ENCODE measurements at places on chromosomes 6 and 20.

GRCh38 chr6:53321701-53322100, 27.0 kb downstream of the ELOVL5 start:
- H3K4me3 ChIP-seq = no peak overlapping the region
- no peak for DNase-seq
- H3K4me1 ChIP-seq = no peaks in the 10 kb centered on the region
- peak overlapping the region; percentile 34 for H3K27ac ChIP-seq
- no peaks in the 10 kb centered on the region for H3K27me3 ChIP-seq
- no peaks in the 10 kb centered on the region for H3K36me3 ChIP-seq

- H3K4me1 ChIP-seq = no peaks in the 10 kb centered on the region
- H3K36me3 ChIP-seq = no peaks in the 10 kb centered on the region
- no peaks in the 10 kb centered on the region for H3K27me3 ChIP-seq
- no peak for DNase-seq
These were observed 184.4 kb downstream of the PRL start for GRCh38 chr6:22112461-22112860.

DNA sequence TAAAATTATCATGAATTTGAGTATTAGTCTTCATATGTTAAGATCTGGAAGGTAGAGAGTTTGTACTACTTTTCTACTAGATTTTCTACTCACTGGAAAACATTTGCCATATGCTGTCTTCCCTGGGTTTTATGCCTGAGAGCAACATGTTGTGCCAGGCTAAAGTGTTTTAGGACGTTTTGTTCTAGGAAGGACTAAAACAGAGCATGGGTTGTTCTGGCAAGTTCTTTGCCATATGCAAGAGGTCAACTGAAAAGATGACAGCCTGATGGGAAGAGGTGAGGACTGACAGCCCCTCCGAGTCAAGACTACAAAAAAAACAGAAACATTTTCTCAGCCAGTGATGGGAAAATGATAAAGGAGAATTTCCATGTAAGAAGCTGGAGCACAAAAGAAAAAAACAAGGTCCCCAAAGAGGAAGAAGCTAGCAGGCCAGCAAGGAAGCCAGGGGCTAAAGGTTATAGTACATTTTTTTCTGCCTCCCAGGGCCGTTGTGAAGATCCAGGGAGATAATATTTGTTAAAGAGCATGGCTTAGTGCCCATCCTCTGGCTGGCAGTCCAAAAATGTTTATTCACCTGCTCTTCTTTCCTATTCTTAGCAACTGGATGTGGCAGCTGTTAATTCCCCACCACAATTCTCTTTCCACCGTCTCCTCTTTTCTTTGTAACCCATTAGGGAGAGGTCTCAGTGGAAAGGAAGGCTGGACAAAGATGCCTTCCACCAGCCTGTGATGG, 7.8 kb downstream of the SCGN start:
- H3K27ac ChIP-seq = no peak overlapping the region
- H3K27me3 ChIP-seq = no peaks in the 10 kb centered on the region
- H3K36me3 ChIP-seq = no peaks in the 10 kb centered on the region

DNA sequence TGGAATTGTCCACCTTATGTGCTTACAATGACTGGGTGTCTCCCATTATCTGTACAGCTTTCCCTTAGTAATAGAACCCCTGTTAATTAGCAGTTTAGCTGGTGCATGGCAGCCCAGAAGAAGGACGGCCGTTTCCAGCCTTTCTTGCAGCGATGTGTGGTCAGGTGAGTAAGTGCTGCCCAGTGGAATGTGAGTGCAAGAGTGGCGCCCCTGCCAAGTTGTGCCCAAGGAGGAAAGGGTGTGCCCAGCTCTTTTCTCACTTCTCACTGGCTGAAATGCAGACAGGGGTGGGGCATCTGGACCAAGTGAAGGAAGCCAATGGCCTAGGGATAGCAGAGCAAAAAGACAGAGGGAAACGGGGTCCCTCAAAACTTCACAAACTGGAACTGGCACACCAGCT, 296.8 kb downstream of the PREX1 start:
- H3K4me1 ChIP-seq = no peaks in the 10 kb centered on the region
- H3K36me3 ChIP-seq = no peaks in the 10 kb centered on the region
- DNase-seq = no peak
- H3K27me3 ChIP-seq = no peaks in the 10 kb centered on the region

DNA sequence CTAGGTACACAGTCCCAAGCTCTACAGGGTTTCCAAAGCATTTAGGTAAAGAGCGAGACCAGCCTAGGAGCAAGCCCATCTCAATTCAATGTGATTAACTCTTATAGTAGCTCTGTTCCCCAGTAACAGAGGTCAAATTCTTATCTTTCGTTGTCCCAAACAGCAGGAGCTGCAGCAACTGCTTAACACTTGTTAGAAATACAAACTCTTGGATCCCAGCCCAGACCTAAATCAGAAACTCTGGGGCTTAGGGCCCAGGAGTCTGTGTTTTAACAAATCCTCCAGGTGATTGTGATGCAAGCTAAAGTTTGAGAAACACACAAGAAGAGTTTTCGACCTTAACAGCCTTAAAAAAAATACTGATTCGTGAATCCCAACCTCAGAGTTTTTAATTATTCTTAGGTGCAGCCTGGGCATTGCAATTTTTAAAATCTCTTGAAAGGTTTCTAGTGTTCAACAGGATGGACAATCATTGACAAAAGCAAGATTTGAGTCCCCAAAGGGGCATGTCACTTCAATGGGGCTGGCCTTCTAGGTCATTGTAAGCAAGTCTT, 127.4 kb upstream of the HCRTR2 start:
- H3K27ac ChIP-seq = no peak overlapping the region
- H3K4me3 ChIP-seq = no peak overlapping the region
- H3K4me1 ChIP-seq = no peaks in the 10 kb centered on the region
- no peaks in the 10 kb centered on the region for H3K36me3 ChIP-seq
- no peak for DNase-seq

DNA sequence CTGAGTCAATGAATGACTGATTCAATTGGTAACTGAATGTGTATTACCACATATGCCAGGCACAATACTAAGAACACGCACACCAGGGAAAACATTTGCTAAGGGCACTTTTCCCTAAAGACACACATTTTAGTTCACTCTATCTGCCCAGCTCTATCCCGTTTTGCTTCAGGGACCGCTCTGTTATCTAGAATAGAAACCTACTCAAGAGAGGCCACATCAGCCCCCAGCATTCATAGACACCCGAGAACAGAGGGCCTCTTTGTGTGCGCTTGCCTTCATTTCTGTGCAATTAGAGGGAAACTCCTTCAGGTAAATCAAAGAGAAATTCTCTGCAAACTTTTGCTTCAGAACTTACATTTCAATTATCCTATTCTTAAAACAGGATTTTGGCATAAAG, 50.3 kb downstream of the DZANK1 start:
- H3K4me1 ChIP-seq = no peaks in the 10 kb centered on the region
- no peak overlapping the region for H3K4me3 ChIP-seq
- H3K36me3 ChIP-seq = no peaks in the 10 kb centered on the region
- H3K27ac ChIP-seq = no peak overlapping the region
- no peaks in the 10 kb centered on the region for H3K27me3 ChIP-seq

GRCh38 chr20:61948586-61949362, 116.9 kb downstream of the TAF4 start:
- no peak for DNase-seq
- no peaks in the 10 kb centered on the region for H3K36me3 ChIP-seq
- H3K4me1 ChIP-seq = no peaks in the 10 kb centered on the region

DNA sequence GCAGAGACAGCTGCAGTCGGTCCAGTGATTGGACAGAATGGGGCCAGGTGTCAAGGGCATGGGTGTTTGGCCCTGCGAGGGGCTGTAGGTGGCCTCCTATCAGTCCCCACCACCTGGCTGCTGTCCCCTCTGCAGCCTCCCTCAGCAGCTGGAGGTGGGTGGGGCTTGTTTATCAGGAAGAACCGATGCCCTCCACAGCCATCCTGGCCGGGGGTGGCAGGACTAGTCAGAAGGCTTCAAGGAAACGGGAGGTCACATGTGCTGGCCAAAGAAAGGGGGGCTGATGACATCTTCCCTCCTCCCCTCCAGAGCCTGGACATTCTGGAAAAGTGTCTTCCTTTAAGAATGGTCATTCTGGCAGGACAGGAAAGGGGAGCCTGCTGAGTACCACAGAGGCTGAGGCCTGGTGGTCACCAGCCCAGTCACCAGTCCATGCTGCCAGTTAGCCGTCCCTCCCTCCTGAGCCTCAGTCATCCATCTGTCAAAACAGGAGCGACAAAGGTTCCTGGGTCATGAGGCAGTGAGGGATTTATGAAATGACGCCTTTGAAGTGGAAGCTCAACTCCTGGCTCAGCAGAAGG, 4.1 kb downstream of the FAM210B start:
- DNase-seq = peak; percentile 45
- H3K4me1 ChIP-seq = no peaks in the 10 kb centered on the region
- H3K36me3 ChIP-seq = no peaks in the 10 kb centered on the region
- no peak overlapping the region for H3K4me3 ChIP-seq
- no peaks in the 10 kb centered on the region for H3K27me3 ChIP-seq

GRCh38 chr20:39736434-39737327, 774.5 kb downstream of the DHX35 start:
- no peaks in the 10 kb centered on the region for H3K27me3 ChIP-seq
- no peak overlapping the region for H3K4me3 ChIP-seq
- no peak for DNase-seq
- no peak overlapping the region for H3K27ac ChIP-seq
- no peaks in the 10 kb centered on the region for H3K36me3 ChIP-seq

All from right lobe of liver (tissue), 6 donors.